ENCODE measurements at places on chromosomes 16 and 17.

GRCh38 chr17:83075270-83075880, 4.0 kb upstream of the METRNL start:
- DNase-seq, result no peak

- DNase-seq, result no peak
Measured at GRCh38 chr16:81823111-81823510, 44.0 kb downstream of the PLCG2 start.

DNA sequence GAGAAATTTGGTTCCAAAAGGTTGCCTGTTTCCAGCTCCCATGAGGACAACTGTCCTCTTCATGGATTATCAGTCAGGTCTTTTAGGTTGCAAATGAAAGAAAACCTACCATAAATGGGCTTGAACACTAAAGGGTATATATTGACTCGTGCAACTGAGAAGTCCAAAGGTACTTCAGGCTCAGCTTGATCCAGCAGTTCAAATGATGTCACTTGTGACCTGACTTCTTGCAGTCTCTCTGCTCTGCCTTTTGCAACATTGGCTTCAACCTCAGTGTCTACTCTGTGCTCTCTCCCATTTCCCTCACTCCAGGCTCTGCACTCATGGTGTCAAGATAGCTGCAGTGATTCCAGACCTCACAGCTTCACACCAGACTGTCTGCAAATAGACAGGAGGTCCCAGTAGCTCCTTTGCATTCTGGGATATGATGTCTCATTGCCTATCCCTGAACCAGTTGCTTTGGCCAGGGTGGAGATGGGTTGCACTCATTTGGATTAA, 5.5 kb upstream of the CALB2 start:
- no peak for DNase-seq

GRCh38 chr17:64063766-64064224, 43.4 kb upstream of the ICAM2 start:
- DNase-seq, result no peak

- no peak for DNase-seq
Measured at GRCh38 chr17:6179017-6179416, 108.8 kb downstream of the WSCD1 start.
